ENCODE measurements at places on chromosomes 2 and 18.

GRCh38 chr2:181077128-181077709 is 96.8 kb downstream of the UBE2E3 start:
- H3K4me3 ChIP-seq: no peak overlapping the region
- DNase-seq: no peak
- no peaks in the 10 kb centered on the region for H3K36me3 ChIP-seq
- H3K27me3 ChIP-seq: no peaks in the 10 kb centered on the region
- H3K27ac ChIP-seq: no peak overlapping the region
- peaks cover 8% of the 10 kb centered on the region for H3K4me1 ChIP-seq

- peak overlapping the region; percentile 53 for H3K27ac ChIP-seq
- H3K36me3 ChIP-seq: peaks cover 13% of the 10 kb centered on the region
- no peak overlapping the region for H3K4me3 ChIP-seq
- H3K4me1 ChIP-seq: peaks cover 30% of the 10 kb centered on the region
- no peak for DNase-seq
Measured at GRCh38 chr2:74735009-74735408, 81.0 kb downstream of the SEMA4F start.

- H3K36me3 ChIP-seq: no peaks in the 10 kb centered on the region
- H3K27ac ChIP-seq: no peak overlapping the region
- peaks cover under 1% of the 10 kb centered on the region for H3K4me1 ChIP-seq
- H3K27me3 ChIP-seq: peaks cover under 1% of the 10 kb centered on the region
- no peak for DNase-seq
Measured at GRCh38 chr18:57837917-57838548, 34.9 kb upstream of the ATP8B1 start.

GRCh38 chr2:153059338-153060052 is 341.1 kb downstream of the ARL6IP6 start:
- no peaks in the 10 kb centered on the region for H3K27me3 ChIP-seq
- no peak for DNase-seq
- H3K4me1 ChIP-seq: peaks cover 26% of the 10 kb centered on the region
- no peak overlapping the region for H3K4me3 ChIP-seq

DNA sequence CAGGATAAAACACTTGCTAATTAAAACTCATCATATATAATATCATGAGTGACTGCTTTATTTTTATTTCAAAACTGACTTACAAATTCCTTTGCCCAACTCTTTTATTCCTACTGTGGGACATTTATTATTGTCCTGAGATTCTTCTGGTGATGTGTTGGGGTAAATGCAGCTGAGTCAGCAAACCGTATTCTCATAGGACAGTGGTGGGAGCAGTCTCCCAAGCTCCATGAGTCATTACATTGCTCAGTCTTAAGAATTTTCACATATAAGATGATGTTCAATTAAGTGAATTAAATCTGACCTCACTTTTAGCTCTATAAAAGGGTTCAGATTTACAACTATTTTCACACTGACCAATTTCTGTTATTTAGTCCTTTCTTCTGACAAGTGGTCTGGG is 1530.7 kb downstream of the LRP1B start:
- no peaks in the 10 kb centered on the region for H3K4me1 ChIP-seq
- no peak overlapping the region for H3K27ac ChIP-seq
- no peaks in the 10 kb centered on the region for H3K27me3 ChIP-seq
- no peak overlapping the region for H3K4me3 ChIP-seq

DNA sequence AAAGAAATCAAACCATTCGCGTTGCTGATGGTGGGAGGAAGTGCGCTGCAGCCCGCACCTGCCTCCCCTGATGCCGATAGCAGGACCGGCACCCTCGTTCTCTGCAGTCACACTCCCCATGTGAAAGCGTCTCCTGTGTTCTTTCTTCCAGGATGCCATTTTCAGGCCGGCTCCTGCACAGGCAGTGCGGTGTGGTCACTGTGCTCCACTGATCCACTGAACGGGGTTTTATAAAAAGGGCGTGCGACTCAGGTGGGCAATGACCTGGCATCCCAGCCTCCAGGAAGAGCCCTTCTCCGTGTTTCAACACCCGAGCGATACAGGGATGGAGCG is 88.3 kb upstream of the SNTG2 start:
- H3K4me3 ChIP-seq: no peak overlapping the region
- DNase-seq: no peak
- no peak overlapping the region for H3K27ac ChIP-seq
- H3K36me3 ChIP-seq: no peaks in the 10 kb centered on the region

GRCh38 chr18:74689251-74689650 is 91.6 kb downstream of the ZNF407 start:
- no peak overlapping the region for H3K4me3 ChIP-seq
- H3K27me3 ChIP-seq: no peaks in the 10 kb centered on the region
- H3K36me3 ChIP-seq: no peaks in the 10 kb centered on the region
- H3K27ac ChIP-seq: no peak overlapping the region

DNA sequence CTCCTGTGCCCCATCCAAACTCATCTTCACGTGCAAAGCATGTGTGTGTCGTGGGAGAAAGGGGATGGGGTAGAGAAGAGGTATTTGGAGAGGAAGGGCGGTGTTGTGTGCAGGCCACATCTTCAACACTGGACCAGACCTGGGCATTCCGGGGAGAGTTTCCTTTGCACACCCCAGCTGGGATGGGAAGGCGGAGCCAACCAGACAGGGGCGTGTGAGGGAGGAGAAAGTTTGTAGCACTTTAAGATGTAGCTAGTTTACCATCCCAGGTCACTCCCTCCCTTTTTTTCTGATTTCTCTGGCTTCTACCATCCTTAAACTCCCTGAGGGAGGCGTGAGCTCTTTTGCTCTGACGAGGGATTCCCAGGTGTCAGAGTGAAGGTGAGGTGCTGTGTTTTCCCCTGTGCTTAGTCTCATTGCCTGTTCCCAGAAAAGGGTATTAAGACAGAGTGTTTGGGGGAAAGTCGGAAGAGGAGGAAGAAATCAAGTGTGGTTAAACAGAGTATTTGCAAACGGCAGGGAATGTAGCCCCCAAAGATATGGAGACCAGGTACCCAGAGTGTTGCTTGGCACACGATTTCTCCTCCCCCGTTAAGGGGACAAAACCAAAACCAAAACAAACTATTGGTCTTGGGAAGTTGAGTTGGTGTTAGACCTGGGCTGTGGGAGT is 1.6 kb downstream of the SETBP1 start:
- peak; percentile 53 for DNase-seq
- no peaks in the 10 kb centered on the region for H3K36me3 ChIP-seq
- H3K4me1 ChIP-seq: peaks cover 15% of the 10 kb centered on the region

- peaks cover 20% of the 10 kb centered on the region for H3K27me3 ChIP-seq
- H3K36me3 ChIP-seq: no peaks in the 10 kb centered on the region
- H3K4me3 ChIP-seq: peak overlapping the region; percentile 60
- peak overlapping the region; percentile 2 for H3K27ac ChIP-seq
- peaks cover 46% of the 10 kb centered on the region for H3K4me1 ChIP-seq
- peak; percentile 94 for DNase-seq
Measured at GRCh38 chr18:37537868-37538525, 27.6 kb downstream of the CELF4 start.

DNA sequence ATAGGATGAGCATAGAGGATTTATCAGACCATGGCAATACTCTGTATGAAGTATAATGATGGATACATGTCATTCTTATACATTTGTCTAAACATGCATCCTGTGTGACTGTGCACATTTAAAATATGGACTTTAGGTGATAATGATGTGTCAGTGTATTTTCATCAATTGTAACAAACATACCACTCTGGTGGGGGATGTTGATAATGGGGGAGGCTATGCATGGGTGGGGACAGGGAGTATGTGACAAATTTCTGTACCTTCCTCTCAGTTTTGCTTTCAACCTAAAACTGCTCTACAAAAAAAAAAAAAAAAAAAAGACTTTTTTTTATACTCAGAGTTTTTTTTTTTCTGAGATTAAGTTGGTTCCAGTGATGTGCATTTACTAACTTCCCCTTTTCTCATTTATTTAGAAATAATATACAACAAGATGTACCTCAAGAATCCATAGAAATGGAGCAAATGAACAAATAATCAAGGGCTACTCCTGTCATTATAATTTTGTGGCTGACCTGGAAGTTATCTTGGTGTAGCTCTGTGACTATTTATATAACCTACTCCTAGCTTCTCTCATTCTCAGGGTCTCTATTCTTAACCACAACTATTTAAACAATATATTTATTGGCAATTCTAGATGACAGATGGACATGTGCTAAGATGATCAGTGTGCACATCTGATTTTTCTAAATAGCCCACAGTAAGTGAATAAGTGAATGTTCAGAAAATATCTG is 108.9 kb upstream of the ITGA4 start:
- DNase-seq: no peak
- no peaks in the 10 kb centered on the region for H3K36me3 ChIP-seq
- no peak overlapping the region for H3K27ac ChIP-seq

DNA sequence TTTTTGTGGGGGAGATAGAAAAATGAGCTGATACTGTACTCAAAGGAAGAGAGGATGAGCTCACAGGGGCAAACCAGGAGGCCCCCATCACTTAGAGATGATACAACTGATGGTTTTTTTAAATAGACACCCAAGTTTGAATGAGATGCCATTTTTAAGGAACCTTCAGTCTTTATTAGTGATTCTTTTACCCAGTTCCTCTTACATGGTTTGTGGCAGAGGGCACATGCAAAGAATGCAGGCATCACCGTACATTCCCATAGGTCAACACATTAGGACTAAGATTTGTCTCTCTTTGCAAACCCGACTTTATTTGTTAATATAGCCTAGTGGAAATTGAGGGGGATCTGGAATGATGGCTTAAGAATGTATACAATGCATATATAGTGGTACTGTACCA is 250.9 kb downstream of the ASXL3 start:
- no peaks in the 10 kb centered on the region for H3K27me3 ChIP-seq
- DNase-seq: no peak
- no peak overlapping the region for H3K4me3 ChIP-seq

- no peak for DNase-seq
- peaks cover 6% of the 10 kb centered on the region for H3K4me1 ChIP-seq
- no peak overlapping the region for H3K27ac ChIP-seq
- no peaks in the 10 kb centered on the region for H3K27me3 ChIP-seq
- no peaks in the 10 kb centered on the region for H3K36me3 ChIP-seq
- no peak overlapping the region for H3K4me3 ChIP-seq
Measured at GRCh38 chr2:163558251-163559021, 177.4 kb downstream of the FIGN start.

- no peak for DNase-seq
- H3K27ac ChIP-seq: no peak overlapping the region
- no peaks in the 10 kb centered on the region for H3K36me3 ChIP-seq
- H3K27me3 ChIP-seq: no peaks in the 10 kb centered on the region
Measured at GRCh38 chr2:16747689-16748088, 82.1 kb upstream of the CYRIA start.

- peaks cover 19% of the 10 kb centered on the region for H3K4me1 ChIP-seq
- H3K36me3 ChIP-seq: no peaks in the 10 kb centered on the region
- H3K27me3 ChIP-seq: no peaks in the 10 kb centered on the region
- no peak for DNase-seq
- no peak overlapping the region for H3K27ac ChIP-seq
Measured at GRCh38 chr2:226434702-226435101, 364.9 kb downstream of the IRS1 start.

- no peak for DNase-seq
- no peaks in the 10 kb centered on the region for H3K4me1 ChIP-seq
- H3K27me3 ChIP-seq: no peaks in the 10 kb centered on the region
- H3K27ac ChIP-seq: 0 out of 2 replicates have a peak overlapping the region, but pooled peaks have one; percentile 11
Measured at GRCh38 chr2:233456934-233457333, 102.6 kb downstream of the DGKD start.

All from WTC11 (cell line).